Stimulated activated CD4-positive, alpha-beta T cell treated with anti-CD3 and anti-CD28 coated beads, Interleukin-15, amount 100 ng/mL, for 24 hours (primary cell): ENCODE measurements at places on chromosomes 6 and 20.

GRCh38 chr6:255041-255750, 37.1 kb upstream of the DUSP22 start:
- no peak for DNase-seq

DNA sequence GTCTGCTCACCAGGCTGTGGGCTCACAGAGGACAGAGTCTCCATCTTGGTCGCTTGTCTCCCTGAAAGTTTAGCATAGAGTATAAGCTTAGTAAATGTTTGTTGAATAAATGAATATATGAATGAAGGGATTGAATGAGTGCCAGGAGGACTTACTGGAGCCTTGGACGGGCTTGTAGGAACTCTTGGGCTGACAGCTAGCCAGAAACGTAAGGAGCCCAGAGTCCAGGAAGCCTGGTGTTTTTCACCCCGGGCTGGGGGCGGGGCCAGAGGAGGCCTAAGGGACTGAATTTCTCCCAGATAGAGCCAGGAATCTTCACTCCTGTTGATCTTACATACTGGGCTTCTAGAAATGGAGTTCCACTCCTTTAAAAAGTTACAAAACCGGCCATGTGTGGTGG, 68.5 kb upstream of the SRSF6 start:
- DNase-seq: no peak

- DNase-seq: peak; percentile 63
Observed at GRCh38 chr20:39264506-39265172, 302.5 kb downstream of the DHX35 start.

GRCh38 chr6:15960740-15961634, 167.9 kb upstream of the MYLIP start:
- DNase-seq: no peak

GRCh38 chr20:11585752-11586352, 331.8 kb upstream of the BTBD3 start:
- DNase-seq: no peak

DNA sequence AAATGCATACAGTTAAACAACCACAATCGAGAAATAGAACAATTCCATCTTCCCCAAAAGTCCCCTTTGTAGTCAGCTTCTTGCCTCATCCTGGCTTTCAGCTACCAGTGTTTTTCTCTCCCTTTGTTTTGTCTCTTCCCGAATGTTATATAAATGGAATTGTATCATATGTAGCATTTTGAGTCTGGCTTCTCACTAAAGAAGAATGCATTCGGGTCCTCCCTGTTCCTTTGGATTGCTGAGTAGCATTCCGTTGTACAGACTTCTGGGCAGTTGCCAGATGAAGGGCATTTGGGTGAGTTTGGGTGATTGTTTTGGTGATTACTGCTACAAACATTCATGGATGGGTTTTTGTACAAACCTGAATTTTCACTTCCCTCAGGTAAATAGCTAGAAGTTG, 27.8 kb downstream of the PRPH2 start:
- DNase-seq: no peak

GRCh38 chr6:3518356-3519190, 61.7 kb upstream of the SLC22A23 start:
- no peak for DNase-seq

GRCh38 chr6:70957284-70957617, 391 bp upstream of the B3GAT2 start:
- peak; percentile 12 for DNase-seq

- DNase-seq: no peak
Observed at GRCh38 chr6:2109796-2110195, 135.6 kb downstream of the GMDS start.

DNA sequence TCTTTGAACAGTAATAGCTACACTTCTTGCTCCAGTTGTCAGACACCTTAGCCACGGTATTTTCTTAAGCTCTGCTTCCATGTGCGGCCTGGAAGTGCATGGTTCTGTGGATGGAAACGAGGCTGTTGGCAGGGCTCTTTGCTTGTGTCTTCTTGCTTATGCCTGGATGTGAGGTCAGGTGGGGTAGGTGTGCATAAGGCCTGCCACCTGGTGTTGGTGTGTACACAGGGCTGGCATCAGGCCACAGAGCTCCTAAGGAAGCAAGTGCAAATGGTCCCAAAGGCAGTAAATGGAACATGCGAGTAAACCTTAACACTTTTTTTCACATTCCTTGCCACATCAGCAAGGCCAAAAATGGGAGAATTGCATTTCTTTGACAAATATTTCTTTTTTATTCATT, 158.1 kb upstream of the GMDS start:
- DNase-seq: no peak

GRCh38 chr6:116929825-116930224, 52.8 kb downstream of the RFX6 start:
- DNase-seq: no peak

DNA sequence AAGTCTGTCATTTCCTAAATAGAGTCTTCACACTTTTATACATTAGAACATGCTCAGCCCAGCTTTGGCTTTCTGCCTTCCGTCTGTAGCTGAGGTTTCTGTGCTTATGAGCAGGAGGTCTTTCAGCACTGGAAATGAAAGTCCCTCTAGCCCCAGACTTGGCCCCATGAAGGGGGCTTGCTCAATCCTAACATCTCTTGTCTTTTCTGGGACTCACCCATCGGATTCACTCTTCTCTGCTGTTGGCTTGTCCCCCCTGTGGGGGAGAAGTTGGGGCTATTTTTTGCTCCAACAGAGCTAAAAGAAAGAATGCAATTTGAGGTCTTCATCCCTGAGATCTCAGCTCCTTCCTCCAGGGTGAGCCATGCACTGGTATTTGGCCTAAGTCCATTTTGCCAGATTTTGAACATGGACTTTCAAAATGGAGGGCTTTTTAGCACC, 177.7 kb downstream of the MRPL14 start:
- no peak for DNase-seq

DNA sequence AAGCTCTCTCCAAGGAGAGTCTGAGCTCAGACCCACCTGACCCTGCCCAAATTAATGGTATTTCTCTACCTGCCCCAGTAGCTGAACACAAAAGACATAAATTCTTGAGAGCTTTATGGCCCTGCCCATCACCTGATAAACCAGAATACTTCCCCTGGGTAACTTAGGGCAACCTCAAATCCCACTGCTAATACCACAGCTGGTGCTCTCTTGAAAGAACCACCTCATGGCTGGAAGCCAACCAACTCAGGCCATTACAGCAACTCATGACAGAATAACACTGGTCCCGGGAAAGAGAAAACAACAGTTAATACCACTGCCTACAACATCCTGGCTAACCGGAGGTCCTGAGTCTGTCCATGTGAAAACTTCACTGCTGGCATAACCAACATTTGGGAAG, 328.6 kb downstream of the NKAIN2 start:
- no peak for DNase-seq

GRCh38 chr6:42220807-42221206, 3.1 kb upstream of the MRPS10 start:
- no peak for DNase-seq

DNA sequence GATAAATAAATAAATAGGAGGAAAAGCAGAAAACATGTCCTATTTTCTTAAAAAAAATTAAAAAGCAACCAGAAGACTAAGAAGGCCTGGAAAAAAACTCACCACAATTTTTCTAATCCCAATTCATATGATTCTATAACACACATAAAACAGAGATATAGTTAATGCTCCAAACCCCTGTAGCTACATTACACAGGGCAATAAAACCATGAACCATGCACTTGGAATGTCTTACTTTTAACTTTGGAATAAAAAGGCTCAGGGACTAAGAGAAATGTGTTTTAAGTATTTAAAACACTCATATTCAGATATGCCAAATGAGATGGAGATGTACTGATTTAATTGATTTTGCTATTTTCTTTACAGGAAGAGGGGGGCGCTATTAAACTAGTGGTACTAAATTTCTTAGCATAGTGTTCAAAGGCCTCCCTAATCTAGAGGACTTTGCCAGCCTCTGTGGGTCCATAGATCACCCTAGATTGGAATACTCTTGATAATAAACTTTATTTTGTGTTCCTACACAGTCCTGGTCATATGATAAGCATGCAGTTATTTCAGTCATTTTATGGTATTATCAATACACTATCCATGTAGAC, 30.3 kb upstream of the GCM1 start:
- no peak for DNase-seq

DNA sequence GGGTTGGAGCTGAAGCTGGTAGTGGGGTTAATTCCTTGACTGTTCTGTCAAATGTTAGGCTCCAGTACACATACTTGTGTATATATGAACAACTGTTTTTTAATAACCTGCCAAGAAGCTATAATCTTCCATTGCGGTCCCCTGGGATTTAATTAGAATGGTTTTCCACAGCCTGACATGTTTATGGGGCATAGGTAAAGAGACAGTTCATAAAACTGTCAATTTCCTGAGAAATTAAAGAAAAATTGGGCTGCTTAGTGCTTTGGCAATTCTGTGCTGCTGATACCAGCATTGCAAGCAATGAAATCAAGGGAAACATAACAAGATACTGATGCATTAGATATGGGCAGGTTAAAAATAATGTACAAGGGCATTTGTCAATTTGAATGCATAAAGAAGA, 314.1 kb upstream of the SLC35B3 start:
- DNase-seq: no peak

DNA sequence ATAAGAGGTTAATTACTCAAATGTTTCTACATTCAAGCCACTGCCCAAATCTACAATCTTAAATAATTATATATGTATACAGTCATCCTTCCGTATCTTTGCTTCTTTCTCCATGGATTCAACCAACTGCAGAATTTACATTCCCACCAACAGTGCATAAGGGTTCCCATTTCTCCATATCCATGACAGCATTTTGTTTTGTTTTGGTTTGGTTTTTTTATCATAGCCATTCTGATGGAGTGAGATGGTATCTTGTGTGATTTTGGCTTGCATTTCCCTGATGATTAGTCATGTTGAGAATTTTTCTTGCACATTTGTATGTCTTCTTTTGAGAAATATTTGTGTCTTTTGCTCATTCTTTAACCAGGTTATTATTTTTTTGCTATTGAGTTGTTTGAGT, 198.5 kb downstream of the C6orf118 start:
- no peak for DNase-seq

- no peak for DNase-seq
Observed at GRCh38 chr20:54723723-54724122, 248.3 kb downstream of the DOK5 start.

- DNase-seq: no peak
Observed at GRCh38 chr6:19303383-19303782, 533.8 kb upstream of the ID4 start.

GRCh38 chr6:151176911-151177770, 62.6 kb upstream of the AKAP12 start:
- DNase-seq: no peak

GRCh38 chr6:100234625-100235024, 230.1 kb downstream of the SIM1 start:
- DNase-seq: no peak

GRCh38 chr6:118410001-118410400, 138.1 kb upstream of the PLN start:
- DNase-seq: no peak

DNA sequence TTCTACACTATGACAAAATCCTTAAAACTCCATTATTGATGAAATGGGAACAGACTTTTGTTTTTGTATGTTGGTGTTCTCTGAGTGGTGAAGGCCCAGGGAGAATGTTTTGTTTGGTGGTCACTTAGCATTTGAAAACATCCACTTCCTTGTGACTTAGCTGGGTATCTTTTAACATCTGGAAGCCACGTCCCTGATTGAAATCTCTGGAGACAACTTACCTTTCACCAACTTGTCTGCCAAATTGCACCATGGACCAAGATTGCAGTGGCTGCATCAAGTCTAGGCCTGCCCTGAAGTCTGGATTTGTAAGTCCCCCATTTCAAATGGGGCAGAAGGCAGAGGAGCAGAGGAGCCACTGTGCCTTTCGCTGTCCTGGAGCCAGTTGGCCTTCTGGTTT, 534 bp upstream of the EFCAB8 start:
- DNase-seq: no peak

GRCh38 chr6:10558565-10558964, 37.4 kb downstream of the GCNT2 start:
- no peak for DNase-seq

- no peak for DNase-seq
Observed at GRCh38 chr6:76275746-76276145, 203.3 kb upstream of the IMPG1 start.

GRCh38 chr6:96816301-96816817, 20.9 kb downstream of the GPR63 start:
- DNase-seq: no peak

GRCh38 chr6:42545226-42545773, 18.5 kb upstream of the UBR2 start:
- no peak for DNase-seq

- DNase-seq: no peak
Observed at GRCh38 chr20:43559147-43559987, 540 bp downstream of the SGK2 start.

- no peak for DNase-seq
Observed at GRCh38 chr20:25453035-25453810, 45.8 kb downstream of the GINS1 start.

GRCh38 chr6:22147921-22148776, 148.7 kb downstream of the PRL start:
- no peak for DNase-seq

DNA sequence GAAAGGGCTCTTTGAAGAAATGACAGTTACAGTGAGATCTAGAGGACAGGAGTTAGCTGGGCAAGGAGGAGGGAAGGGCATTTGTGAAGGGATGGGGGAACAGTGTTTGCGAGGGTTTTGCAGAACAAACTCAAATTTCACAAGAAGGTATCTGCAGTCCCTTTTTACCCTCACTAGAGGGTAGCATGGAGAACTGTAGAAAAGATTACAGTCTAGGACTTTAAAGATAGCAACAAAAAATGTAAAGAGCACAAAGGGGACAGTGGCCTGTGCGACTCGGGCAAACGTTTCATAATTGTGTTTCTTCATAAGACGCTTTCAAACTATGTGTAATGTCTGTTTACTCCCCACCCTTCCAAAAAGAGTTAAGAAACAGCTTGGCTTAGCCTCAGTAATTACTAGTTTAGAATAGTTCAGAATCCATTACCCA, 21.2 kb upstream of the ASXL1 start:
- no peak for DNase-seq

DNA sequence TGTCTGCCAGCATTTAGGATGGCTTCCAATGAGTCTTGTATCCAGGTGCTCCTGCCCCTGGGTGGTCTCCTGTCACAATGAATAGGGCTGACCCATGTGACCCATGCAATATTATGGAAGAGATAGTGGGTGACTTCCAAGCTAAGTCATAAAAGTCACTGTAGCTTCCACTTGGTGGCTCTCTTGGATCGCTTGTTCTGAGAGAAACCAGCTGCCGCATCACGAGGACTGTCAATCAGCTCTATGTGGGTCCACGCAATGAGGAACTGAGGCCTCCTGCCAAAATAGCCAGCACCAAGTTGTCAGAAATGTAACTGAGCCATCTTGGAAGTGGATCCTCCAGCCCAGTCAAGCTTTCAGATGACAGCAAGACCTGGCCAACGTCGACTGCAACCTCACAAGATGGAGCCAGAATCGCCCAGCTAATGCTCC, 14.9 kb upstream of the MATN4 start:
- no peak for DNase-seq

DNA sequence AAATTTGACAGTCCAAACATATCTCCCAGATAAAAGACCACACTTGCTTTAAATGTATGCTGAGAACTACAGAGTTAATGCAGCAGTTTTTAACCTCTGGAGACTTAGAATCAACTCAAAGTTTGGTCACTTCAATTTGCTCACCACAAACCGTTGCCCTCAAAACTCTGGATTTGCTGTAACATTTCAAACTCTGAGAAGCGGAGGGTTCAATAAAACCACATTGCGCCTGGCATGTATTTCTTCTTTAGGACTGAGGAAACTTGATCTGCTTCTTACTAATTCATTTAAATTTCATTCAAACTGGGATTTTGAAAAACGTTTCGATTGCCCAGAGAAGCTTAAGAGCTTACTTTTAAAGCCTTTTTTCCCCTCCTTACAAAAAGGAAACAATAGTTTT, 115.8 kb downstream of the MTFR2 start:
- DNase-seq: no peak

- DNase-seq: no peak
Observed at GRCh38 chr6:82909551-82909950, 156.1 kb downstream of the UBE3D start.
